RPMI7951 (cell line): ENCODE measurements at places on chromosomes 7 and 10.
A peak's percentile ranks its signal among the peaks of the same experiment; 100 is the strongest.

DNA sequence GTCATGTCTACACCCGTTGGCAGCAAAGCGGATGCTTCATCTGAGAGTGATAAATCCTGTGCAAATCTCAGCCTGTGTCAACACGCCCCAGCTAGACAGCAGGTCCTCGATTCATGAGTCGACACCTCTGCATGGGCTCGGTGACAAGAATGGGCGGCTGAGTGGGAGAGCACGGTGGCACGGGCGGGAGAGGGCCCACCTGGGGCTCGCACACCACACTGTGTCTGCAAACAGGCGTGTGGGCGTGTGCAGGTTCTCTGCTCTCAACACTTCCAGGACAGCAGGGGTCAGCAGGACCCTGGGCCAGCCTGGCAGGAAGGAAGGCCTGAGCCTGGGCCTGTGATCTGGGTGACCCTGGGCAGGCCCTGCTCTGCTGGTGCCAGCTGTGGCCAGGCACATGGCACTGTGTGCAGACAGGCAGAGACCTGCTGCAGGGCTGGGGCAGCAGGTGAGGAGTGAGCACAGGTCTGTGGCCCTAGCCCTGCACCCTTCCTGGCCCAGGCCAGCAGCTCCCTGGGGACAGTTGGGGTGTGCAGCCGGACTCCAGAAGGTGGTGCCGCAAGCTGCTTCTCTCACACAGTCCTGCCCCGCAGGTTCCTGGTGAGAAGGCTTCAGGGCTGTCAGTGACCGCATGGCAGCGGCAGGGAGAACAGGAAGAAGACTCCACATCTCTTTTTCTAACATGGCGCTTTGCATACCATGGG lies 216.4 kb downstream of the ELFN1 start:
- DNase-seq, result no peak

GRCh38 chr10:123833170-123833850 lies 58.3 kb downstream of the CPXM2 start:
- no peak for DNase-seq

DNA sequence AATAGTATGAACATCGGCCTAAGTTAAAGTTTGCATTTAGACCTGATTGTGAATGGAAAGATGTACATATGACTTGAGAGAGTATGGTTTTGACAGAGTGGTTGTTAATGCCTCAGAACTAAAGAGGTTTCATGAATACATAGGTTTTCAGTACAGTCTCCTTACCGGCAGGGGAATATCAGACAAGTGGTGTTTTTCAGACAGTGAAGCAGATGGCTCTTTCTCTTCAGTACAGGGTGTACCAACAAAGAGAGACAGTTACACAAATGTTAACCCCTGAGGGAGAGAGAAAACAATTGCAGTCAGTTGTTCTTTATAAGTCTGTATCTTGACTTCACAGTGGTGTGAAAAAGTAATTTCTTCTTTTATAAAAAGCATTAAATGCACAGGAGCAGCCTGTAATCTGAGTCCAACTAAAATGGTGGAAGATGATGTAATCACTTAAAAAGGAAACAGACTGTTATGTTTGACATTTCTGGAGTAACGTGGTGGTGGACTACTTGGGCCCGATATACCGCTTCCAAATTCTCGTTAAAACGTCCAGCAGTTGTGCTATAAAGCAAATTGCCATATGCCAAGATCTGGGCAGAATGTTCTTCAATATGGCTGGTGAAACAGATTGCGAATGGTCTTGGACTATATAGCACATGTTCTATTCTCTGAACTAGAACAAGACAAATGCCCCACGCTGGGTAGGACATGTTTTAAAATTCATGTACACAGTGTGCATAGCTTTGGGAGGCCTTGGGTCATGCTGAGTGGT lies 69.2 kb downstream of the SDK1 start:
- DNase-seq, result no peak

GRCh38 chr10:92800134-92800733 lies 48.1 kb upstream of the EXOC6 start:
- DNase-seq, result no peak

DNA sequence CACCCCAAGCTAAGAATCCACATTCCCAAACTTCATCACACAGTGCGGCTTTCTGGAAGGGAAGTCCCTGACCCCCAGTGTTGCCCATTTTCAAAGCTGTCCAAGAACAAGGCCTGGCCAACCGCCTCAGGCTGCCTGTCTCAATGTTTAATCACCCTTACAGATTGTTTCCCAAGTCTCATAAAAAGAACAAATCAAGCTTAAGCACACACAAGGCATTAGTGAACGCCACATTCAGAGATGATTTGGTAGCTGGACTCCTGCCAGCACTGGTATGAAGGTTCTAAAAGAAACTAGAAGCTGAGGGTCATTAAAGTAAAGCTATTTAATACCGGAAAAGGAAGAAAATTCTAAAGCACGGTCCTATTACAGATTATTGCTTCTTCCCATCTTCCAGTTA lies 35.6 kb downstream of the C10orf90 start:
- DNase-seq, result peak; percentile 91

DNA sequence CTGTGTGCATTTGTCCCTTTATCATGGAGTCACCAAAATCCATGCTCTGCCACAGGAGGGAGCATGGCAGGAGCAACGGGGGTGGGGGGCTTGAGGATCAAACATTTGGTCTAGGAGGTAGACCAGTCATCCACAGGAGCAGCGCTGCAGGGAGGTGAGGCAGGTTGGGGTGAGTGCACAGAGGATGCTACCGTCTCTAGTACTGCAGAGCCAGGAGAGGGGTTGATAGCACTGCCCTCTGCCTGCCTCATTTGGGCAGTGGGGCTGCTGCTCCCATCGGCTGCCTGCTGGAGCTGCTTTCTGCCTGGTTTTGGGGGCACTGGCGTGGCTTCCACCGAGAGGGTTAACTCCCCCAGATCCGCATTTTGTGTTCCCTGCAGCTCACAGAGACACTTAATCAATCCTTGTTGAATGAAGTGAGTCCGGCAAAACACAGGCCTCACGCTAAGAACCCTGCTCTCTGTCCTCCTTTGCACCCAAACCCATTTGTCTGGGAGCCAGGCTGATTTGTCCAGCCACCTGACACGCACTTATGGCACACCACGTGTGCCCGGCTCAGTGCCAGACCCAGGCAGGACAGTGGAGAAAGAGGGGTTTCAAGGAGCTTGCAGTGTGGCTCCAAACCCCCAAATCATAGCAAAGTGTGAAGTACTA lies 527.1 kb upstream of the FOXK1 start:
- DNase-seq, result no peak

GRCh38 chr7:157682064-157682945 lies 345.5 kb downstream of the DNAJB6 start:
- DNase-seq, result no peak

- DNase-seq, result no peak
Observed at GRCh38 chr7:139651914-139652313, 125.9 kb downstream of the HIPK2 start.

- no peak for DNase-seq
Observed at GRCh38 chr10:130990486-130990885, 321.0 kb downstream of the TCERG1L start.

- DNase-seq, result peak; percentile 79
Observed at GRCh38 chr10:132392811-132393694, 3.9 kb upstream of the PWWP2B start.

DNA sequence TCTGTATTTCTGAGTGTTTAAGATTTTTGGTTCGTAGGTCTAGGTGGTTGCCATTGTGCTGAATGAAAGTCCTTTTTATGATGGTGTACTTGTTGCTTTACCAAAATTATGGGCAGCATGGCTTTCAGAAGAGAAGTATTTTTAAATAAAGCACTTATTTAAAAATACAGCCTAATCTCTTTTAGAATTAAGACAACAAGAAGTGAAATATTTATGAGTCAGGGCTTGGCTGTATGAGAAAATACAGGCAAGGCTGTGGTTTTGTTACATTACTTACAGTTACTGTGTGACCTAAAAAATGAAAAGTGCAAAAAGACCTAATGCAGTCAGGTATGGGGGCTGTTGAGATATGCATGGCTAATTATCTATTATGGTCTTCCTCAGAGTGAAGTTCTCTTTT lies 185.2 kb upstream of the PPP1R3A start:
- no peak for DNase-seq

GRCh38 chr7:11702938-11703337 lies 129.1 kb downstream of the THSD7A start:
- DNase-seq, result no peak

DNA sequence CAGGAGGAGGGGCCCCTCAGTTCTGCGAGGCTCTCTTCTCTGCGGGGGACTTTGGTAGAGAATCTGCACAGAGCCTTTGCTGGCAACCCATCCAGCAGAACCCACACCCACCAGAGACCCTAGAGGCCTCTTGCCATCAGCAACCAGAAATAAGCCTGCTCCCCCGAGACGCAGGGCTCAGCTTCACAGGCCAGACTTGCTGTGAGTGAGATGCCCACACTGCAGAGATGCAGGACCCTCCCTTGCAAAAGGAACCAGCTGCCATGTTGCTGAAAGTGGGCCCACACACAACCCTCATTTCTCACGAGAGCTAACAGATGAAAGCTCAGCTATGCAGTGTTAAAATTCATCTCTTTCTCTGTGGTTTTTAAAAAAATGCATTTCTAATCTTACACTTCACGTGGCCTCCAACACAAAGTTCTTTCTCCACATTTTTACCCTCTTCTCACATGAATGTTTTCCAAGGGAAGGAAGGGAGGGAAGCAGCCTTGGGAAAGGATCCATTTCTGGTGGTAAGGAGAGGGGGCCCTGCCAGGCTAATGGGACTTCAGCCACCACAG lies 171.6 kb downstream of the CCDC3 start:
- no peak for DNase-seq

DNA sequence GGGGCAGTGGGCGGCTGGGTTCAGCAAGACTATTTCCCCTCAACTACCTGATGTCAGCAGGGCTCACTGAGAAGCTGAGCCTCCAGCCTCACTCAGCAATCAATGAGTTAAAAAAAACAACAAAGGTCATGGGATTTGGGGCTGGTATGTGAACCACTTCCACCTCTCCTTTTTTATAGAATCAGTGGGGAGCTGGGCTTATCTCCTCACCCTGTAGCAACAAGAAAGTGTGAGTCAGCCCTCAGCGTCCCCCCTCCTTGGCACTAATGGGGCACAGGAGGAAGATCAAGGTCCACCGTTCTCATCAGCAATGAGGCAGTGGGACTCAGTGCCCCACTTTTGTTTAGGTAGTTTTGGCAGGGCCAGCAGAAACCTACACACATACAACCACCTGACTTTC lies 823.5 kb upstream of the POM121L12 start:
- DNase-seq, result no peak

DNA sequence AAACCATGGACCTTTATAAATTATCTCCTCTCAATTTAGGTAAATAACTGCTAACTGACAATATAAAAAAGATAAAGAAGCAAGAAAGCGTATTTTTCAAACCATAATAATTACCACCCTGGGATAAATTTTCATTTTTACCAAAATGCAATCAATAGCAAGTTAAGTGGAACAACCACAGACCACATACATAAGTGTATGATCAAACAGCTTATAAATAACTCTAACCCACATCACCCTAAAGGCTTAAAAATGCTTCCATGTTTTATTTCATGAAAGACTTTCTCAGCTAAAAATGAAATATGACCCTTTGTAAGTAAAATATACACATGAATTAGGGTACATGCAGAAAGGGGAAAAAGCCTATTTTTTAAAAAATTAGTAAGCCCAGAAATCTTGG lies 156.5 kb downstream of the SGMS1 start:
- DNase-seq, result no peak

- DNase-seq, result no peak
Observed at GRCh38 chr7:43479042-43479441, 103.9 kb upstream of the STK17A start.

DNA sequence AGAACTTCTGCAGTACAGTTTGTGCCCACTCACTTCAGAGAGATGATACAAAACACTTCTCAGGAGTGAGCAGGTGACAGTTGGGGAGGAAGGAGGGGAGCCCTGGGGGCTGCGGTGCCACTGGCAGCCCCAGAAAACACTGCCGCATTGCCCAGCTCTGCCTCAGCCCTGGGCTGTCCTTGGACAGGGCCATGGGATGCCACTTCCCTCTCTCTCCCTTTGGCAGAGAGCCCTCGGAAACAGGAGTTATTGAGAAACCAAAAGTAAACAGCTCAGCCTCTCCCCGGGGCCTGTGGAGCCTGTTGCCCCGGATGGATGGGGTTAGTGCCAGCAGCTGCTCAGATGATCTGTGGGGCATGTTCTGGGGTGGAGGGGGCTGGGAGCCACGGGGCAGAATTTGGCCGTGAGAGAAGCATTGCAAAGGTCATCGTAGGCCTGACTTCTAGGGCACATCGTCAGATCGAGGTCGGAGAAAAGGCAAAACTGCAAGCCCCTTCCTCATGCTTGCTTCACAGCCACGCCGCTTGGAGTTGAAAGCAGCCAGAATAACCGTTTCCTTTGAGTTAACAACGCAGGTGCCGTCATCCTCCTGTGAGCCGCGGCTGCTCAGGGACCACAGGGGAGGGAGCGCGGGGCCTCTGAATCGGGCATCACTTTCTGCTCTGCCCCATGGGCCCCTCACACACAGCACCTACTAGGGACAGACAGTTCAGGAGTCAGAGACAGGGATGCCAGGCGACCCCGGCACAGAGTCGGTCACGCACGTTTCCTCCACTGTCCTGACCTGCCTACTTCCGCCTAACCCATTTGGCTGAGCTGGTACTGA lies 256.4 kb downstream of the CAMK1D start:
- peak; percentile 58 for DNase-seq

DNA sequence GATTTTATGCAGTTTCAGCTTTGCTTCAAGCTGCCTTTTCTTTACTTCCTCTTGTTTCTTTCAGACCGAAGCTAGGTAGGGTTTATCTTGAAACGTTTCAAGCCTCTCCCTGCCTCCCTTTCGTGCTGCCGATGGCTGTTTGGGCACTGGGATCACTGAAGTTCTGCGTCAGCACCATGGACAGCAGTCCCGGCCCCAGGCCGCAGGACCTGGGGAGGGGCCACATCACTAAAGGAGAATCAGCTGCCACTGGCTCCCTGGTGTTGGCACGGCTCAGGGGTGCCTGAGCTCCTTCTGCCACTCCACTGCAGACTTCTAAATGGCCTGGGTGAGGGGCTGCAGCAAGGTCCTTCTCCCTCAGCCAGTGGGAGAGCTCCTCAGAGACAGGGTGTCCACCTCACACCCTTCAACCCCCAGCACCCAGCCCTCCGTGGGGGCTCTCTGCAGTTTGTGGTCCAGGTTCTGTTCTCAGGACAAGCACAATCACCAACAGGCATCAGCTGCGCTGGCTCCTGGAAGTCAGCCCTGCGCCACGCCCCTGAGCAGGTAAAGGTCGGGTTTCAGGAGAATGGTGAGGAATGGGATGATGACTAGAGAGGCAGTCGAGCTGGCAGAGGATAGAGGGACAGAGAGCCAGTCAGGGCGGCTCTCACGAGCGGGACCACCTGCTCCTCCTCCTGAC lies 387.2 kb downstream of the TCERG1L start:
- no peak for DNase-seq

GRCh38 chr7:10973061-10973941 lies at the start of gene PHF14:
Gene PHF14, plus strand, starts transcription at chr7:10973872. Its CDS starts 452 bp downstream, at chr7:10974324.
- peak; percentile 98 for DNase-seq

- no peak for DNase-seq
Observed at GRCh38 chr10:50211670-50212069, 39.6 kb downstream of the ASAH2 start.

GRCh38 chr7:98531717-98532116 lies 85.4 kb upstream of the NPTX2 start:
- no peak for DNase-seq

DNA sequence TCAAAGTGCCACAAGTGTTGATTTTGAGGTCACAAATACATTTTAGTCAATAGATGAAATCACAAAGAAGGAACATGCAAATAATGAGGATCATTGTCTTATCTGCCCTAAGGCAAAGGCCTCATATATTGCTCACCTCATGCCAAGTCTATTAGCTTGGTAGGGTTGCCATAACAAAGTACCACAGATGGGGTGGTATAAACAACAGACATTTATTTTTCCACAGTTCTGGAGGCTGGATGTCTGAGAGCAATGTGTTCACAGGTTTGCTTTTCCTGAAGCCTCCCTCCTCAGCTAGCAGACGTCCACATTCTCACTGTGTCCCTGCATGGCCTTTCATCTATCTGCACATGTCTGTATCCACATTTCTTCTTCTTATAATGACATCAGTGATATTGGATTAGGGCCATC lies 59.6 kb downstream of the RELN start:
- DNase-seq, result no peak
